ENCODE measurements at places on chromosomes 1 and 21.

- no peak for DNase-seq
Measured at GRCh38 chr1:73821520-73821919, 376.5 kb downstream of the LRRIQ3 start.

DNA sequence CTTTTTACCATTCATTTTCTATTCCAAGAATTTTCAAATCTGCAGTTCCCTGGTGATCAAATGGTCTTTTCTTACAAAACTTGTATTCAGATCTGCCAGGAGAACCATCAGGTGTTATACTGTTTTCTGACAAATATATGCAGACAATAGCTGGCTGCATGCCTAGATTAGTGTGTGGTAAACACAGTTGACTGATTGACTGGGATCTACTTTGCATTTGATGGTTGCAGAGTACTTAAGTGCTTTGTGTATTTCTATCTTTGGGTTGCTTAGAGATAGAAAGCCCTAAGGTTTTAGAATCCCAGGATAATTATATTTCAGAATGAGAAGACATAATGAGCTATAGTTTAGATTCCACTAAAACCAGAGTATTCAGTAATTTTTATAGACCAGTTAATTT is 102.0 kb upstream of the CHODL start:
- no peak for DNase-seq

DNA sequence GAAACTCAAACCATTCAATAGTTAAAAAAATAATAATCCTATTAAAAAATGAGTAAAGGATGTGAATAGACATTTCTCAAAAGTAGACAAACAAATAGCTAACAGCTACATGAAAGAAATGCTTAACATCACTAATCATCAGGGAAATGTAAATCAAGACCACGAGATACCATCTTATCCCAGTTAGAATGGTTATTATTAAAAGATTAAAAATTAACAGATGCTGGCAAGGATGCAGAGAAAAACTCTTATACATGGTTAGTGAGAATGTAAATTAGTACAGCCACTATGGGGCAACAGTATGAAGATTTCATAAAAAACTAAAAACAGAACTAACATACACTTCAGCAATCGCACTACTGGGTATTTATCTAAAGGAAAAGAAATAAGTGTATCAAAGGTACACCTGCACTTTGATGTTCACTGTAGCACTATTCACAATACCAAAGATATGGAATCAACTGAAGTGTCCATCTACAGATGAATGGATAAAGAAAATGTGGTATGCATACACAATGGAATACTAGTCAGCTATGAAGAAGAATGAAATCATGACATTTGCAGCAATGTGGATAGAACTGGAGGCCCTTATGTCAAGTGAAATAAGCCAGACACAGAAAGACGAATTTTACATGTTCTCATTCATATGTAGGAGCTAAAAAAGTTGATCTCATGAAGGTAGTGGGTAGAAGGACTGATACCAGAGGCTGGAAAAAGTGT is 117.9 kb downstream of the ACBD6 start:
- no peak for DNase-seq

- no peak for DNase-seq
Measured at GRCh38 chr21:37800456-37801061, 115.7 kb downstream of the KCNJ6 start.

DNA sequence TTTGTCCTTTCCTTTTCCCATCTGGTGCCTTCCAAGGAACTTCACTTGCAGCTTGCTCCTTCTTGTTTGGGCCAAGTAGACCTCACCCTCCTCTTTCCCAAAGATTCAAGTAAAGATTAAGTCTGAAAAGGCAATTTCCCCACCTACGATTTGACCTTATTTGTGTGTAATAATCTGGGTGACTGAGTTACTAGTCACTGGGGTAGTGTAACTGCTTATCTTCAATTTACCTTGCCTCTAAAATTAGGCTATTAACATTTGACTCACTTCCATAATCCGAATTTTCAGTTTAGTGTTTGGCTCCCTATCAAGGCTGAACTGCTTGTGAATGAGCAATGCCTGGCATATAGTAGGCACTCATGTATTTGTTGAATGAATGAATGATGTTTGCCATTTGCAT is 59.6 kb downstream of the PLA2G4A start:
- no peak for DNase-seq

GRCh38 chr1:182791281-182792179 is 2.0 kb downstream of the NPL start:
- no peak for DNase-seq

DNA sequence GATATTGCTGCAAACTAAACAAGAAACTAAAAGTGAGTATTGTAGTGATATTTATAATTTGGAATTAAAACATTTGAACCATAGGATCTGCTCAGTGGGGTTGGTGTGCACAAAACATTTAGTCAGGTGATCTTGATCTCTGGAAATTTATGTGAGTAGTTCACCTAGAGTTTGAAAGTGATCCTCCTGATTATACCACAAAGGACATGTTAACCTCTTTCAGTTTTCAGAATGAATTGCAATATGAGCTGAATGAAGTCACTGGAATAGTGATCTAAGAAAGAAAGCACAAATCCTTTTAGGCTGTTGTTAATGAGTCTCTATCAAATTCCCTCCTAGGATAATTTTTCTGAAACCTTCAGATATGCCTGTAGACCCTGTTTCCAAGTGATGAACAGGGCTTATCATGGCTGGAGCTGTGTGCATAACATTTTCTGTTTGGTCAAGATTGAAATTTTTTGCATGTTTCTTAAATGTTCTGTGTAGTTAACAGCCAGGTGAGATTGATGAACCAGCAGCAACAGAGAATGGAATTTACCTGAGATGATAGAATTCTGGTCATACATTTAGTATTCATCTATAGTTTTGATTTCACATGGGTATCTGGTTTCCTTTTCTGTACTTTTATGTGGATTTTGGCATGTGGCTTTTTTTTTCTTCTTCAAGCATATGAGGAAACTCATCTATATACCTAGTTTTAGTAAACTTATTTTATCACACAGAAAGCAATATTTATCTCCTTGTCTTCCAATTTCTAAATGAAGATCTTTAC is 25.5 kb downstream of the CDC14A start:
- DNase-seq, result no peak

- DNase-seq, result no peak
Measured at GRCh38 chr1:226589008-226589733, 40.6 kb downstream of the STUM start.

- DNase-seq, result no peak
Measured at GRCh38 chr21:34511181-34511580, 829 bp downstream of the KCNE1 start.

DNA sequence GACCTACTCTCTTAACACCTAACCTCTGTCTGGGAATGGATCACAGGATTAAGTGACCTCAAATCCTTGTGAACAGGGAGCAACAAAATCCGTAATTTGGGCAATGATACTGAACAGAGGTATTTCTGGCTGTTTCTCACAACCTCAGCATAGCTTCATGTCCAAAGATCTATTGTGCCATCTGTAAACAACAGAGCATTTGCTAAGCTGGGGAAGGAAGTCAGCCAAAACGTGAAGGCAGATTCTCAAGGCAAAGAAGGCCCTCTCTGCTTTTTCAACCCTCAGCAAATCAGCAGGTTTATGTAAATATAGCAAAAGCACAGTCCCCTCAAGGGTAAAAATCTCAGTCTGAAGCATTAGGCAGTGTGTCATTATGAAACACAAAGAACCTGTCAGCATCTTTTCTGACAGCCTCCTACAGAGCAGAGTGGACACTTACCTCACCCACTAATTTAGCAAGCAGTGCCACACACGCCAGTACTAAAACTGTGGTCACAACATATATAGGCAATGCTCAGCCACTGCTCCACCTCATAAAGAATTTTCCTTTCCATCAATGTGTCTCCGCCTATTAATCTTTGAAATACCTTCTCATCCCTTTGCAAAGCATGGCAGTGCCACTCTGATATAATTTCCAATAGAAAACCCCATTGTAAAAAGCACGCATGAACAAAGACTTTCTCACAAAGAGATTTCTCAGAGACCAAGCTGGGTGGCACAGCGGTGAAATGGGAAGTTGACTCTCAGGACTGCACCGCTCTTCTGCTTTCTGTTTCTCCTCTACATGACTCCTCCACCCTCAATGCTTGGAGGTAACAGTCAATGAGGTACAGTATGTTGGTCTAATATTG is 188.0 kb downstream of the RERE start:
- DNase-seq, result peak; percentile 31

DNA sequence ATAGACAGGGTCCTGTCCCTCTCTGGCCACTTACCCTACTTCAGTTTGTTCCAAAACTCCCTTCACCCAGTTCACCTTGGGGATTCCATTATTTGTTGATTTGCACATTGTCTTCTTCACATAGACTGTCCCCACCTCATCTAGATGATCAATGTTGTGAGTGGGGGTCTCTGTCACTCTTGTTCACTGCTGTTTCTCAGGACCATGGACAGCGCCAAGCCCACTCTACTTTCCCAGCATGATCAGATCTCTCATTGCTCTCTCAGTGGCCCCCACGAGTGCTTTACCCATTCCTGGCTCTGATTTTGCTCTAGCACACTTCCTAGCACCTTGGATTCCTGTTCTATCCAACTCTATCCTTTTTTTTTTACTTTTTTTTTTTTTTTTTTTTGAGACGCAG is 45.4 kb upstream of the IGSF21 start:
- DNase-seq, result no peak

DNA sequence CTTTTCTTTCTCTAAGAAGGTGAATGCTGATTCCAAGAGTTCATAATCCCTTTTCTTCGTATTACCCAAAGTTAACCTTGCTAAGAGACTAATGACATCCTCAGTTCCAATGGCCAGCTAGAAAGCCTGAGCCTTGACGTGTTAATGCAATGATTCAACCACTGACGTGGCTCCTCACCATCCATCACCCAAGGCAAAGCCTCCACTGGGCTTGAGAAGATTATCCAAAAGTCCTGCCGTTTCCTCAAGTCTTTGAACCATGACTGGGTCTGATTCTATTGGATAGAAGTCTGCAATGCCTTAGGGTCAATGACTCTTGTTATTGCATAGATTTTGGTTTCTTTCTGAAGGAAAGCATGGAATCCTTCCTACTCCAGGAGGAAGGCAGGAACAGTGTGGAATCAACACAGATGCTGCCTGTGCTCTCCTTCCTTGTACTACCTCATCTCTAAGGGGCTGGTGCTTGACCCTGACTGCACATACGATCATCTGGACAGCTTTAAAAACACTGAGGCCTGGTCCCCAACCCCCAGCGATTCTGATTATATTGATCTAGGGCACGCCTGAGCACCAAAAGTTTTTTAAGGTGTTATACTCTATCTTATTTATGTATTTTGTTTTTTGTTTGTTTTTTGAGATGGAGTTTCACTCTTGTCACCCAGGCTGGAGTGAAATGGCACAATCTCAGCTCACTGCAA is 69.3 kb upstream of the ANGPTL1 start:
- no peak for DNase-seq

DNA sequence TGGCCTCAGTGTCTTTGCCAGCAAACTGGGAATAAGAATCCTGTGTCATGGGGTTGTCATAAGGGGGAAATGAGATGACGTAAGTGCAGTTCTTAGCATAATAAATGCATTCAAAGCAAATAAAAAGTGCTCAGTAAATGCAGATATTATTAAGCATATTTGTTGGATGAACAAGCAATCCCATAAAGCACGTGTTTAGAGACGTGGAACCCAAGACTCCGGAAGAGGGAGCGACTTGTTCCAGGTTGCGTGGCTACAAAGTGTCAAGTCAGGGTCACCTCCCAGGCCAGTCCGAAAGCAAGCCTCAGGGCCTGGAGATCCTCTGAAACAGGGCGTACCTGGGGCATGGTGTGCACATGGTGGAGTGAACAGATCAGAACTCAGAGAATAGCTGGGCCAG is 58.0 kb upstream of the LAPTM5 start:
- no peak for DNase-seq

GRCh38 chr1:4595341-4596225 is 58.8 kb upstream of the AJAP1 start:
- DNase-seq, result no peak
